Activated CD8-positive, alpha-beta memory T cell treated with anti-CD3 and anti-CD28 coated beads, Interleukin-2, amount 10 ng/mL, durations not matched to agents 7 days and 5 days (primary cell): ENCODE measurements at places on chromosomes 12 and 14. TPM values are rescaled to one million over a fixed set of nuclear protein-coding genes. Genes with fewer than 3 reads are reported as not detected.

GRCh38 chr12:29762637-29763300 is 21.0 kb downstream of the TMTC1 start:
- no peak for DNase-seq
- no peaks in the 10 kb centered on the region for H3K27me3 ChIP-seq
- no peak overlapping the region for H3K27ac ChIP-seq
- no peak overlapping the region for H3K4me3 ChIP-seq
- no peaks in the 10 kb centered on the region for H3K4me1 ChIP-seq

GRCh38 chr12:64656429-64656828 is 46.1 kb downstream of the RASSF3 start:
- peak overlapping the region; percentile 51 for H3K27ac ChIP-seq
- H3K4me3 ChIP-seq = no peak overlapping the region
- peaks cover 60% of the 10 kb centered on the region for H3K4me1 ChIP-seq
- H3K36me3 ChIP-seq = peaks cover 29% of the 10 kb centered on the region

GRCh38 chr14:93037351-93037750 is 78.4 kb downstream of the ITPK1 start:
- H3K4me3 ChIP-seq = no peak overlapping the region
- H3K27ac ChIP-seq = peak overlapping the region; percentile 40
- no peaks in the 10 kb centered on the region for H3K27me3 ChIP-seq
- H3K36me3 ChIP-seq = no peaks in the 10 kb centered on the region

DNA sequence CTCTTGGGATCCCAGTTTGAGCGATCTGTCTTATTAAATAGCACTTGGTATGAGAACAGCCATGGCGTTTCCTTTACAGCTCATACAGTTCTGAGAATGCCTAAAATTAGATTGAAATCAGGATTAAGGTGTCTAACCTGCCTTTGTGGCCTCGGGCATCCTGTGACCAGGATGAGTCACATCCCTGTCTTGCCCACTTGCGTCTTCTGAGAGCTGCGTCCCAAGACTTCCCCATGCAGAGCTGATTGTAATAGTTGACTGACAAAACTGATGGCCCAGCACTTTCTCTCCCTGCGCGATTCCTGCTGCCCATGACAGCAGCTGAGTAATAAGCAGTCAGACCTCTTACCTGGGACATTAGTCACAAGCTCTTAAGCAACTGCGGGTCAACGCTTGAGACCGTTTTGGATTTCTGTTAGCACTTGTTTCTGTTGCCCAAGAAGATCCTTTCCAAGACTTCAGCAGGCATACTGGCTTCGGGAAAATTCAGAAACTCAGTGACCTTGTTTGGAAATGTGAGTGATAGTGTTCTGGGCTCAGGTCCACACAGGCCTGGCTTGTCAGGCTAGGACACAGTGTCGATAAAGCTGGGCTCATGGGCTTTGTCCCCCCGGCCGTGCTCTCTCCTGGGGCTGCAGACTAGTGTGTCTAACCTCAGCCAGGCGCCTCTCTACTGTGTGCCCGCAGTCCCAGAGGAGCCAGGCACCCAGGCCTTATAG is 169.9 kb upstream of the HIF1A start:
- H3K27ac ChIP-seq = peak overlapping the region; percentile 61
- H3K4me3 ChIP-seq = peak overlapping the region; percentile 21
- DNase-seq = peak; percentile 91
- H3K4me1 ChIP-seq = peaks cover 81% of the 10 kb centered on the region
- no peaks in the 10 kb centered on the region for H3K27me3 ChIP-seq

Gene DTX1
- 0.35 TPM for total RNA-seq
